Non-pigmented ciliary epithelial cell (primary cell): ENCODE measurements at places on chromosomes 5 and 9.

DNA sequence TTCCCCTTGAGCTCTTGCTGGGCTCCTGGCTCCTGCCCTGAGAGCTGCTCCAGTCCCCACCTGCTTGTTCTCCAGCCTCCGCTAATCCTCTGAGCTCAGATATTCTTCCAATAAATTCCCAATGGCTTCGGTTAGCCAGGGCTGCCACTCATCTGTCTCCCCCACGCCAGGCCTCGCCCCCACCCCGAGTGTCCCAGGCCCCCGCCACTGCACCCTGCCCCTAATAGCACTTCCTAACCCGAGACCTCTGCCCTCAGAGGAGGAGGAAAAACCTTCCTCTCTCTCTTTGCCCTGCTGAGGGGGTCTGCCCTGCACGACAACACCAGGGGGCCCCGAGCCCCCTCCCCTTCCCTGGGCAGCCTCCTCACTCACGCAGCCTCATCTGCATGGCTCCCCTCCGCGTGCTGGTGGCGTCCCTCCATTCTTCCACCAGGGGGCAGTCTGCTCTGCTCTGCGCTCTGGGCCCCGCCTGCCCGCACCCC lies 5.4 kb upstream of the LCN15 start:
- DNase-seq = no peak

DNA sequence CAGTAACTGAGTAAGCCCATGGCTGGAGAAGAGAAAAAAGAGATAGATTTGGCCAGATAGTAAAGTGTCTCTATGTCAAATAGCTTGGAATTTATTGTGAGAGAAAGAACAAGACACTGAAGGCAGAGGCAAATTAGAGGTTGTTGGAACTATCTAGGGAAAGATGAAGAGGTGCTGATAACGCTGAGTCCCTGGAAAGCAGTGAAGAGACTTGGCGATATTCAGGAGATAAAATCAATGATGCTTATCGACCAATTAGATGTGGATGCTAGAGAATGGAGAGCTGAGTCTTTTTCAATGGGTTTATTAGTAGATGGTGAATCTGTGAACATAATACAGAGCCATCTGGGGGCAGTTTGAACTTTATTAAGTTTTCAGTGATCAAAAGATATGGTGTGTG lies 48.6 kb upstream of the GABRA1 start:
- DNase-seq = no peak

- DNase-seq = no peak
Observed at GRCh38 chr5:178649580-178649979, 22.7 kb upstream of the CLK4 start.

GRCh38 chr5:115932991-115933390 lies 29.3 kb upstream of the LVRN start:
- no peak for DNase-seq

DNA sequence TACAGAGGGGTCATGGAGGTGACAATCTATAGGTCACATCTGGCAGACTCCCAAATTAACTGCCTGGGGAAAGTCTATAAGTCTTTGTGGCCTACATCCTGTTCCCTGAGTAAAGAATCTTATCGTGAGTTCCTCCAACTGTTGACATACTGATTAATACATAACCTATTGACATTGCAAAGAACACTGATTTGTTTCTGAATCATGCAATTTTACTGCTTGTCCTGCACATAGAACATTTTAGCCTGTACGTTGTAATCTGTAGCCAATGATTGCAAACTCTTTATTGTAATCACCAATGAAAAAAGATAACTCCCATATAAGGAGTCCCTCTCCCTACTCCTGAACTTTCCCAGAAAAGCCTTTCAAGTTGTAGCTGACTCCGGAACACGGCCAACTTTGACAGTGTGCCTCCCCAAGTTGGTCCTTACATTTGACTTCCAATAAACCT lies 18.8 kb upstream of the OR2K2 start:
- no peak for DNase-seq

DNA sequence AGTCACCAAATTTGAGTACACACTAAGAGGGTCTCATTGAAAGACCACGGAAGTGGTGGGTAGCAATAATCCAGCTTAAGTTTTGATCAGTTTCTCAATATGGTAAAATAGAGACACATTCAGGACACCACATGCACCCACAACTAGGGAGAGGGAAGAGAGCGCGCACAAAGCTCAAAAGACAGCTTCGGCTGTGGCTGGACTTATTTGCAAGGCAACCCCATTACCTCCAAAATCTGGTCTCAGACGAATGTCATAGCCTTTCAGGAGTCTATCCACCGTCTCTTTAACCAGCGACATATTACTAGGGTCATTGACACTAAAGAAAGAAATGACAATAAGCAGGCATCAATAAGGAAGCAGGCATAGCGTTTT lies 443 bp downstream of the GABRB2 start:
- no peak for DNase-seq

DNA sequence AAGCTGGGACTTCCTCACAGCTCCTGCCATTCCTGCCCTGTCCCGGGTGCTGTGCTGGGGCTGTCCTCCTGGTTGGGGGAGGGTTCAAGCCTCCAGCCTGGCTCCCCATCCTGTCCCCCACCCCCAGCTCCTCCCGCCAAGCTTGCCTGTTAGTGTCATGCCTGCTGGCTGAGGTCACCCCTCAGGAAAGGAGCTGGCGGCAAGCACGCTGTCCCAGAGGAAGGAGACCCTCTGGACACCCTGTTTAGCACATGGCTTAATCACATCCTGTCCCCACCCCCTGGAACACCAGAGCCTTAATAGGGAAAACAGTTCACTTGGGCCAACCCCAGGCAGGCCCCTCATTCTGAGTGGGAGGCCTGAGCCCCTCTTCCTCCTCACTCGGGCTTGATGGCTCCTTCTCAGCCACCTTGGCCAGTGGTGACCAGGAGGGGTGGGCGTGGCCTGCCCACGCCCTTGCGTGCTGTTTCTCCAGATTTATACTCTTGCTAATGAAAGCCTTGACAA lies 9.2 kb upstream of the PHYHD1 start:
- DNase-seq = no peak

GRCh38 chr5:143359869-143360268 lies 43.6 kb downstream of the NR3C1 start:
- no peak for DNase-seq

GRCh38 chr5:69170969-69171368 lies 4.0 kb downstream of the CCNB1 start:
- DNase-seq = no peak

GRCh38 chr9:120362446-120362845 lies 217.5 kb downstream of the CDK5RAP2 start:
- DNase-seq = no peak

GRCh38 chr5:89703817-89704216 lies 705.7 kb downstream of the CETN3 start:
- no peak for DNase-seq

DNA sequence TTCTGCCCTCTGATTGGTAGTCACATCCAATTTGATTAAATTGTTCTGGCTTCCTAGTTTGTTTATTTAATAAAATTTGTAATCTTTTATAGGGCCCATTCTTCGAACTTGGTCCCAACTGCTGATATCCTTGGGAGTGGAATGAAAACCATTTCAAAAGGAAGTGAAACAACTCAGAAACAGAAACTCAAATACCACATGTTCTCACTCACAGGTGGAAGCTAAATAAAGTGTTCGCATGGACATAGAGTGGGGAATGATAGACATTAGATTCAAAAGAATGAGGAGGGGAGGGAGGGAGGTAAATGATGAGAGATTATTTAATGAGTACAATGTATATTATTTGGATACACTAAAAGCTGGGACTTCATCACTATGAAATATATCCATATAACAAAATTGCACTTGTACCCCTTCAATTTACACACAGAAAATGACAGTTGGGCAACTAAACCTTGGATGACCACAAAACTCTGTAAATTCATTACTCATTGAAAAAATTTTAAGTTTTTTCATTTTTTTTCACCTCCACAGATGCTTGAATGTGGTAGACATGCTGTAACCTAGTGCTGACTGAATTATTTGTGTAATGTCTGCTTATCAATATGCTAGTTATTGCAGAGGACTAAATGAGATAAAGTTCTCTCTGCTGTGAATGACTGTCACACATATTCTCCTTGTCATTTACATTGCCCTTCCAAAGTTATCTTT lies 16.0 kb downstream of the ATP10B start:
- no peak for DNase-seq

- no peak for DNase-seq
Observed at GRCh38 chr5:159452480-159453167, 122.3 kb upstream of the IL12B start.

DNA sequence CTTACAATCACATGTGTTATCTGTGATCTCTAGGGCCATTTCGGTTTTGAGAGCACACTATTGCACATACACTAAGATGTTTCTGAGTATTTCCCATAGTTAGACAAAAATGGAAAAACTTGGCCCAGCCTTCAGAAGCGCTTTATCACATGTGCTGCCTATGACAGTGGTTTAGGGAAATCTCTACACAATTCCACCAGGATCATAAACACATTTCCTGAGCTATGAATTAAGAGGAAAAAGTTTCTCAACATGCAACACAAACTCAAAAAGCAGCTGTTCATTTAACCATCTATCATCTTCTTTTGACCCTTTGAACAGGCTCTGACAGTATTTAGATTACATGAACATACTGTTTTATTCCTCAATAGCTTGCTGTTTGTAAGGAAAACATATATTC lies 15.1 kb downstream of the FGF1 start:
- DNase-seq = no peak

- no peak for DNase-seq
Observed at GRCh38 chr5:69004676-69005075, 89.1 kb upstream of the SLC30A5 start.
